Esophagus squamous epithelium (tissue), 5 donors: ENCODE measurements at places on chromosomes 11 and 22. TPM values are rescaled to one million over a fixed set of nuclear protein-coding genes. Genes with fewer than 3 reads are reported as not detected.

- DNase-seq: no peak
These were observed 176.5 kb downstream of the LARGE1 start for GRCh38 chr22:33743756-33744155.

DNA sequence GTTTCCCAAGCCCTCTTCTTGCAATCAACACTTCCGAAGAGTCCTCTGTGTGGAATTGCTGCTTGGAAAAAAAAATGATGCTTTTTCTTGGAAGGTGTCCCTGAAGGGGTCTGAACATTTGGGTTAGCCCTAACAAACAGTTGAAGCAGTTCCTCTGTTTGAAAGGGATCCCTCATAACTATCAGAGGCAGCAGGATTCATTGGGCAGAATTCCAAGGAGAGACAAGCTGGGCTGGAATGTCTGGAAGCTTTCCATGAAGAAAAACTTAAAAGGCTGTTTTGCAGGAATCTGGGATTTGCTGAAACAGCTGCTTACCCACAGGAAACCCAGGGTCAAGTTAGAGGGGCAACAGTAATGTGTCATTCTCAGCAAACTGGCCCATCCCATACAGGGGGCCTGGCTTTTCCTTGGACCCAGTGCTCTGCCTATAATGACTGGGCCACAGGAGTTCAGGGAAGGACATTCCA is 3.1 kb downstream of the CSNK2A3 start:
- DNase-seq: no peak

- no peak for DNase-seq
These were observed 2.4 kb downstream of the FADS1 start for GRCh38 chr11:61814247-61814957.

AIFM3 gene
- total RNA-seq: 1.9 TPM
